SK-N-SH (cell line): ENCODE measurements at places on chromosomes 7 and 10.
A peak's percentile ranks its signal among the peaks of the same experiment; 100 is the strongest.

DNA sequence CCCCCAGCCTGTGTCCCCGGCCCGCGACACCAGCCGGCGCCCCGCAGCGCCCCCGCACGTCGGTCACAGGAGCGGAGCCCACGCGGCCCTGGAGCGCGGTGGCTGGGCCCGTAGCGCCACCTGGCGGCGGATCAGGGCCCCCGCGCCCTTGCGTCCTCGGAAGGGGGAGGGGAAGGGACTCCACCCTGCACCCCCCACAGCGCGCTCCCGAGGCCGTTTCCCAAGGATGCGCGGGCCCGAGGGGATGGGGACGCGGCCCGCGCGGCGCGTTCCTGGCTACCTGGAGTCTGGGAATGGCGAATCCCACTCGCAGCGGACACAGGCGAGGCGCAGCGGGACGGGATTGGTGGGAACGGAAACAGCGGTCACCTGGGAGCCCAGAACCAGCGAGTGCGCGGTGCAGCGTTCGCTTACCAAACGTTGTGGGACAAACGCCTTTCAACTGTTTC, 23.8 kb upstream of the MKI67 start:
- peak; percentile 99 for DNase-seq

GRCh38 chr10:22723783-22724182, 9.4 kb upstream of the PIP4K2A start:
- no peak for DNase-seq

DNA sequence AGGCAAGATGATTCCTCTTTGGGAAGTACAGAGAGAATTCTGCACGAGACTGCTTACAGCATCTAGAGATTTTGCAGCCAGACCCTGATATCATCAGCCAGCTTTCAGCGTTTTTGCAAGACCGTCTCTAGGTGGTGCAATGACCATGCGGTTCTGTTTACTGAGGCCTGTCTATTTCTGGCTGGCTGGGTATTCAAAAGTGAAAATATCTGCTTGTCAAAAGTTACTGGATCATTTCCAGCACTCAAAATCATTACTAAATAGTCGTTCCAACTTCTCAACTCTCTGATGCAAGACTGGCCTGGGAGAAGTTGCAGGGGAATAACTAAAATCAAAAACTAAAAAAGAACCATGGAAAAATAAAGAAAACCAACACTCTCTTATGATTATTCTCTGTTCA, 240.1 kb downstream of the ELMO1 start:
- DNase-seq: peak; percentile 73

DNA sequence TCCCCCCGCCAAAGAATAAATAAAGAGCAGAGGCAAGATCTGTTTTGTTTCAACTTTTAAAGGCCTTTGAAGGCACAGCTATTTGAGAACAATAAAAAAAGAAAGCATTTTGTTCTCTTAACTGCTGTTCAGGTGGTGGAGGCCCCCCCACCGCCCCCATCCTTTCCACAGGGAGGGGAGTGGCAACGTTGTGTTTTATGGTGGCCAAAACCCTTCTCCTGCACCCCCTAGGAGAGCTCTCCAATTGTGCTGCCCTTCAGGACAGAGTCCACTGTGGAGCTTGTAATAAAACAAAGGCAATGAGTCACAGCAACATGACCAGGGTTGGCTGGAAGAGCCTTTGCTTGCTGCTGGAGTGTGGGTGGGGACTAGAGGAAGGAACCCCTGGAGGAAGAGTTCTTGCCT, 987.9 kb downstream of the KCNMA1 start:
- DNase-seq: no peak

GRCh38 chr7:112420236-112420861, 29.9 kb upstream of the IFRD1 start:
- no peak for DNase-seq

GRCh38 chr7:33039903-33040292, 22.7 kb downstream of the NT5C3A start:
- DNase-seq: no peak

- DNase-seq: no peak
Observed at GRCh38 chr7:96167424-96167823, 154.5 kb downstream of the SLC25A13 start.

DNA sequence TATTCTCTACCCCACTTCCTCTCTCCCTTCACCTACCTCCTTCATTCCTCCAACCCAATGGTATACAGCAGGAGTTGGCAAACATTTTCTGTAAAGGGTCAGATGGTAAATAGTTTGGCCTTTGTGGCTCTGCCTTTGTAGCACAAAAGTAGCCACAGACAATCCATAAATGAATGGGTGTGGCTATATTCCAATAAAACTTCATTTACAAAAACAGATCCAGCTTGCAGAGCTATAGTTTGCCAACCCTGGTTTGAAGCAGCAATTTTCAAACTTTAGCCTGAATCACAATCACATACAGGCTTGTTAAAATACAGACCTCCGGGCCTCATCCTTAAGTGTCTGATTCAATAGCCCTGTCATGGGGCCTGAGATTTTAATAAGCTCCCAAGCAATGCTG, 110.5 kb downstream of the CPEB3 start:
- no peak for DNase-seq

GRCh38 chr7:117858712-117859111, 14.5 kb downstream of the CTTNBP2 start:
- no peak for DNase-seq

GRCh38 chr10:127148066-127148932, 48.1 kb downstream of the INSYN2A start:
- no peak for DNase-seq

GRCh38 chr10:71052708-71053107, 159.7 kb upstream of the UNC5B start:
- DNase-seq: no peak

DNA sequence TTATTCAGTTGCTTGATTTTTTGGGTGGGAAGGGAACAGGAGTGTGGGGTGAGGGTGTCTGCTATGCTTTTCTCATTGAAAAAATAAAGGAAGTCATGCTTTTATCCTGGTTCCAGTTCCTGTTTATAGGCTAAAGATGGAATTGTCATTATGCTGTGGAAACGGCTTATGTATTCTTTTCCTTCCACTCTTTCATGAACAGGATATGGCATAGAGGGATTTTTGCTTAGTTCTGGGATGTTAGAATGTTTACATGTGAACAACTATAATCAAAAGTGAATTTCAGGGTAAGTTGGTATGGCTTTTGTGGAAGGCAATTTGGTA, 35.9 kb upstream of the PTPN12 start:
- no peak for DNase-seq

- no peak for DNase-seq
Observed at GRCh38 chr10:19920075-19920726, 104.0 kb downstream of the PLXDC2 start.

DNA sequence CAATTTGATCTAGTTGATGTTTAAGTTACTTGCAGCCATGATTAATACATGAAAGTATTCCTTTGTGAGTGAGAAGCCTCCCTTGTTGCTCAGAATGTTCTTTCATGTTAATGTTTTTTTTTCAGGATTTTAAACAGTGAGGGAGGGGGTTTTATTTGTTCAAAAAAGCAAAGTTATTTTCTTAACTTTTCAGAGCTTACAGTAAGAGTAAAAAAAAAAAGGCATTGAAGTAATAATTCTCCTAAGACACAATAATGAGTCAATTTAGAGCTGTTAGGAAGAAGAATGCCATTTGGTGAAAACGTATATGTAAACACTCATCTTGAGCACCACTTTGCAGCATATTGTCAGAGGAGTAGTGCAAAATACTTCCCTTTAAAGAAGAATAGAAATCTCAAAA, 105.8 kb downstream of the SEMA3A start:
- no peak for DNase-seq
